ENCODE measurements at places on chromosomes 7 and 10.

- DNase-seq = no peak
Measured at GRCh38 chr7:155570171-155570958, 24.0 kb upstream of the CNPY1 start.

DNA sequence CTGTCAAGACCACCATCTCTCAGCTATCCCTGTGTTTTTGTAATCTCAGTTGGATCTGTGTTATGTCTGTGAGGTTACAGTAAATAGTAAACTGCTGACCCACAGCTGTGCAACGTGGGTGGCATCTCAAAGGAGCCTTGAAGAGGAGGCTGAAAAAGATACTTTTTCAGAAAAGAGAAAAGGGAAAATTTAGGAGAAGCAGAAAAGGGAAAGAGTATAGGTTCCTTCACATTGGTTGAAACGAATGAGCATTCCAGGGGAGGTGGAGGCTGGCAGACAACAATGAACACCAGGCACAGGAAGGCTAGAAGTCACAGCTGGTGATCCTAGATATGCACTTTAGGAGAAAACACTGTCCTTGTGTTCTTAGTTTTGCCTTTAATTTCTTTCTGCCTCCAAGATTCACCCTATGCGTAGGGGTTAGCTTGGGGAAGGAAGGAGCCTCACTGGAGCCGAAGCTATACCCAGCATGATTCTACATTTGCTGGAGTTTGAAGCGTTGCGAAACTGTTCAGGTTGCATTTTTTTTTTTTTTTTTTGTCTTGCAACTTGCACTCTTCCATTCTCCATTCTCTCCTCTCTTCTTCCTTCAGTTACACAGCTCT lies 18.3 kb downstream of the CPED1 start:
- no peak for DNase-seq

DNA sequence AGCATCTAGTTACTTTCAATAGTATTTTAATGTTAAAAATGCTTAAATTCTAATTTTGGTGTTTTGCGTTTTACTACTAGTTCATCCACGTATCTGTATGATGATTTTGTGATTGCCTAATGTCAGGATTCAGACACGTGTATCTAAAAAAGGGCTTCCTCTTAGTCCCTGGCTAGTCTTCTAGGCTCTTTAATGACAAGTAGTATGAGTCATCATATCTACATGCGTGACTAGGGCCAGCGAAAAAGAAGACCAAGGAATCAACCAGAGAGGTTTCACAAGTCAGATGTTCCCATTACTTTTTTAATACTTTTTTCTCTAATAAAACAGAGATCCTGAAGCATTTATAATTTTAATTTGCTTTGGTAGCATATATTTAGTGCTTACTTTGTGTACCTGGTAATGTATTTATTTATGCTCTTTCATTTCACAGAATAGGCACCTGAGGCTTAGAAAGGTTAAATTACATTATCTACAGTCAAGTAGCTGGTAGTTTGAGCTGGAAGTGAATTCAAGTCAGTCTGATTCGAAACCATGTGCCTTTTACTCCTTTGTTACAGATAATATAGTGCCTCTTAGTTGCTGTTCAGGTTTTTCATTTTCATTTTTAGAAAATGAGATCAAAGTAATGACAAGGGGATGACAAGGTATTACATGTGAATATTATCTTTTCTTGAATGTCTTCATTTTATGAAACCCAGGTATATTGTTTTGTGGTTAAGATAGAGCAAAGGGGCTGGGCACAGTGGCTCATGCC lies 140.3 kb downstream of the FOXP2 start:
- no peak for DNase-seq

GRCh38 chr7:101877882-101878591 lies 60.6 kb downstream of the CUX1 start:
- no peak for DNase-seq

DNA sequence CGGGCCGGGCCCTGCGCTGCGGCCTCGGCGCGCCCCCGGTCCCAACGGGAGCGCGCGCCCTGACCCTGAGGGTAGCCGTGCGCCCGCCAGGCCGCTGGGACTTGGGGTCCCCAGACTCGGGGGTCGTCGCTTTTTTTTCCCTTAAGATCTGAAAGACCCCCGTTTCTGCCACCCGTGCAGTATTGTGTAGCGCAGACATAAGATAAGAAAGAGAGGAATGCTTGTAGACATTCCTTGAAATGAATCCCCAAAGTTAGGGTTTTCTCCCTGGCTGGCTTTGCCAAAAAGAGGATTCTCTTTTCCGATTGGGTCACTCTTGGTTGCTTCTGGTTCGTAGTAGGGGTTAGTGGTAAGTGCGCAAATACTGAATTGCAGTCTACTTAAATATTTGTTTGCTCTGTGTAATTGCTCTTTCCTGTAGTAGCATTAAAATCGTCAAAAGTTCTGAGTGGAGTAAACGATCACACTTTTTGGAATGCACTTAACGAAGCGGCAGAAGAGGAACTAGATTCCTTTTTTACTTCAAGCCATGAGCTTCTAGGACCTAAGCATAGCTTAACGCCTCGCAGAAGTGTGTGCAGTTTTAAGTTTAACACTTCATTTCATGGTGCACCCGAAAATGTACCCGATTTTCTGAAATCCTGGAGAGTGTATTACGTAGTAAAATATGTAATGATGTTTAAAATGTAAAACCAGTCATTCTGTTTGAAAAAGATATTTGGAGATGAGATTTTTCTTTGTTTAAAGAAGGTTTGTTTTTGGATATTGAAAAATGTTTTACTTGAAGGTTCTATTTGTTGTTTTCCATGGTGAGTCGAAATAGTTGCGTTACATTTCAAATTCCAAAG lies 1.3 kb downstream of the CUL1 start:
- no peak for DNase-seq

- DNase-seq = no peak
Measured at GRCh38 chr10:36504758-36505157, 620.6 kb upstream of the ANKRD30A start.

GRCh38 chr7:5425507-5426225 lies 2.0 kb upstream of the TNRC18 start:
- peak; percentile 94 for DNase-seq

DNA sequence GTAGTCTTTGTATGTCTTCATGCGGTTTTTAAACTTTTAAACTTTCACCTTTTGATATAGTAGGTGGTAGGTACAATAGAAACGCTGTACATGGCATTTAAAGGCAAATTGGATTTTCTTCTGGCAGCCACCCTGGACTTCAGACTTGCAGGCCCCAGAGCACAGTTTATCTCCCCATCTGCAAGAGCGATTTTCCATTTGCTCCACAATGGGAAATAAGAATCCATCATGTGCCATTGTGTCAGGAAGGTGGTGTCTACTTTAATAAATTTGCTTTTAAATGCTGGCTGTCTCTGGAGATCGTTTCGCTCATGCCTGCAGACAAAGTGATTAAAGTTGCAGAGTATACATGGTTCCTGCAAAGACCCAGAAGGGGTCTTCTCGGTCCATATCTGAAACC lies 38.9 kb downstream of the UNC5B start:
- DNase-seq = no peak

- DNase-seq = no peak
Measured at GRCh38 chr10:91340613-91341362, 69.4 kb upstream of the HECTD2 start.

DNA sequence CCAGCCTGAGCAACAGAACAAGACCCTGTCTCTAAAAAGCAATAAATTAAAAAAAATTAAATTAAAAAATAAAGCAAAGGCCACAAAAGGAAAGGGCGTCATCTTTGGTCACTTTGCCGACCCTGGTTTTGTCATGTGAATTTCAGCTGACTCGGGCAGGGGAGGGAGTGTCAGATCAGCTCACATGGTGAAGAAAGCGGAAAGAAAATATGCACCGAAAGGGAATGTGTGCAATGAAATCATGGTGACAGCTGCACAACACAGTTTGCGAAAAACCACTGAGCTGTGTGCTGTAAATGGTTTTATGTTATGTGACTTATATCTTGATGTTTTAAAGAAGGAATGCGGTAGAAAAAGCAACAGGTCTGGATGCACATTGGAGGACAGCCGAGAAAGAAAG lies 39.8 kb downstream of the RCC1L start:
- DNase-seq = no peak

GRCh38 chr10:38174336-38174735 lies 80.2 kb downstream of the ZNF37A start:
- no peak for DNase-seq

GRCh38 chr7:136637813-136638212 lies 230.6 kb upstream of the CHRM2 start:
- no peak for DNase-seq

GRCh38 chr10:36638462-36639155 lies 486.8 kb upstream of the ANKRD30A start:
- DNase-seq = no peak

DNA sequence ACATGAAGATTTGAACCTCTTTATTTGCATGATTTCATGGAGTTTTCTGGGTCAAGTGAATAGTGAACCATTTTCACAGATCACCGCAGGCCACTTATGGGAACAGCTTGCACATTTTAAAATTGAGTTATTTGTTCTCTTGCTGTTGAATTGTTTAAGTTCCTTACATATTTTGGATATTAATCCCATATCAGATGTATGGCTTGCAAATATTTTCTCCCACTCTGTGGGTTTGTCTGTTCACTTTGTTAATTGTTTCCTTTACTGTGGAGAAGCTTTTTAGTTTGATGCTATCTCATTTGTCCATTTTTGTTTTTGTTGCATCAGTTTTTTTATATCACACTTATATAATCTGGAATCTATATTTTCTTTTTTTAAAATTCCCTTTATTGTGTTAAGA lies 14.1 kb upstream of the ZC3HAV1L start:
- DNase-seq = no peak

DNA sequence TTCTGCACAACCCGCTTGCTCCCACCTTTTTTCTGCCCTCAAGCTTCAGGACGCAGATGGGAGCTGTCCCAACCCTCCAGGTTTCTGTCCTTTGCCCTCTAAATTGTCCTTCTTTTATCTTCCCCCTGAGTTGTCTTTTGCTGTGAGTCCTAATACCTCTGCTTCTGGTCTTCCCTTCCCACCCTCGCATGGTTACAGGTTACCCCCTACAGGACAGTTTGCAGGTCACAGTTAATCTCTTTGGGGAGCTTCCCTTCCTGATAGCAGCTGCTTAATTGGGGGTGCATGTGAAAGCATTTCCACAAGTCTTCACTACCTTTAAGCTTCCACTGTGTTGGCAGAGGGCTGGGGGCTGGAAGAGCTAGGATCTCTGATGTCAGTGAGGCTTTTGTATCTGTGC lies 121.5 kb upstream of the CXCL12 start:
- DNase-seq = no peak

DNA sequence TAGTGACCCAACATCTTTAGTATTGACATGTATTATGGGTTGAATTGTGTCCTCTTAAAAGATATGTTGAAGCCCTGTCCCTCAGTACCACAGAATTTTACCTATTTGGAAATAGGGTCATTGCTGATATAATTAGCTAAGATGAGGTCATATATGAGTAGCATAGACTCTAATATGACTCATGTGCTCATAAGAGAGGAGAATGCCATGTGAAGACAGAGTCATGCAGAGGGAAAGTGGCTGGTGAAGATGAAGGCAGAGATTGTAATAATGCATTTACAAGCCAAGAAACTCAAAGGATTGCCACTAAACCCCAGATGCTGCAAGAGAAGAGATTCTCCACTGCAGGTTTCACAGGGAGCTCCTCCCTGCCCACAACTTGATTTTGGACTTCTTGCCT lies 496.4 kb downstream of the KIF20B start:
- DNase-seq = no peak

DNA sequence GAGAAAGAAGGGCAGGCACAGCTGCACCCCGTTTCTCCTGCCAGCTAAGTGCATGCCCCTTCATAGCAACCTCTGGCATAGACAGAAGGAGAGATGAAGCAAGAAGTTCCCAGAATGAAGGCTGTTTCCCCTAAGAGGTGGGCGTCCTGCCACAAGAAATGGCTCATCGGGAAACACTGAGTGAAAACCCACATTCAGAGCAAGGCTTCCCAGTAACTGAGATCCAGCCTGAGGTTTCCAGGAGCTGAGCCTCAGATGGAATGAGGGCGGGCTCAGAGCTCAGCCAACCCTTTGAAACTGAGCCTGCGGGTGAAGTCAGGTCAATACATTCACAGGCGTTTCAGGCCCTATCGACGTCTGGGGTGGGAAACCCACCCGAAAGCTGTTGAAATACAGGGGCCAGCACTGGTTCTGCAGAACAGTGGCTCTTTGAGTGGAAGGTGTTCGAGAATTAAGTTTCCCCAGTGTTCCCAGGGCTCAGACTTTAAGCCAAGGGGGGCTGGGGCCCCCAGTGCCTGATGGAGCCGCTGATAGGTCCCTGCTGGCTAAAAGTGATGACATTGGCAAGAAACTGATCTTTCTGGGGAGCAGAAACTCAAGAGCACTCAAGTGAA lies 510.2 kb downstream of the RPS24 start:
- DNase-seq = no peak

- no peak for DNase-seq
Measured at GRCh38 chr10:17878896-17879295, 69.7 kb downstream of the MRC1 start.

GRCh38 chr10:94016727-94017714 lies 23.3 kb downstream of the PLCE1 start:
- peak; percentile 62 for DNase-seq
